Fibroblast of skin of right biceps (primary cell): ENCODE measurements at places on chromosomes 1 and 21.

- DNase-seq, result no peak
Observed at GRCh38 chr21:46151261-46151988, 4.0 kb downstream of the FTCD start.

GRCh38 chr1:1402072-1402900, 3.2 kb upstream of the CCNL2 start:
- peak; percentile 60 for DNase-seq

DNA sequence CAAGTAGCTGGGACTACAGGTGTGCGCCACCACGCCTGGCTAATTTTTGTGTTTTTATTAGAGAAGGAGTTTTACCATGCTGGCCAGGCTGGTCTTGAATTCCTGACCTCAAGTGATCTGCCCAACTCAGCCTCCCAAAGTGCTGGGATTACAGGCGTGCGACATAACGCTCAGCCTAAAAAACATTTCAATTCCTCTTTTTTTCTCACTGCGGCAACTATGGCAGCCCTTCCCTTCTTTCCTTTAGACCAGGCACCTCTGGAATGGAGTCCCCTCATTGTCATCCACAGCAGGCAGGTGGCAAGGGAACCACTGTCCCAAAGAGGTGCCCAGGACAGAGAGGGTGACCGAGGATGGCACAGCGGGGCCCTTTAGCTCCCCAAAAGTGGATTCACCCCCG, 14.1 kb downstream of the CEP104 start:
- no peak for DNase-seq

GRCh38 chr1:79726911-79727310, 720.4 kb upstream of the ADGRL4 start:
- DNase-seq, result no peak

DNA sequence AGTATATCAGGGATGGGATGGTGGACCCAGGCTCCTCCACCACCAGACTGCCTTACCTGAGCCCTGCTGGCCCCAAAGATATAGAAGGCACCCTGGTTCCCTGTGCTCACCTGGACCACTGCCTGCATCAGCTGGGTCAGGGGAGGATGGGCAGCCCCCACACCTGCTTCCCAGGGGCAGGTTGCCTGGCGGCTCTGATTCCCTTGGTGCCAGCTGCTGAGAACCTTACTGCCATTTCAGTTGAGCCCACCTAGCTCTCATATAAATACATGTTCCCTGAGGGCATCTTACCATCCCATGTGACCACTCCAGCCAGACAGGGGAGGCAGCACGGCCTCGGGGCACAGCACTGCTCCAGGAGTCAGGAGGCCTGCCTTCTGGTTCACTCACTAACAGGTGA, 24.4 kb downstream of the PSEN2 start:
- no peak for DNase-seq

DNA sequence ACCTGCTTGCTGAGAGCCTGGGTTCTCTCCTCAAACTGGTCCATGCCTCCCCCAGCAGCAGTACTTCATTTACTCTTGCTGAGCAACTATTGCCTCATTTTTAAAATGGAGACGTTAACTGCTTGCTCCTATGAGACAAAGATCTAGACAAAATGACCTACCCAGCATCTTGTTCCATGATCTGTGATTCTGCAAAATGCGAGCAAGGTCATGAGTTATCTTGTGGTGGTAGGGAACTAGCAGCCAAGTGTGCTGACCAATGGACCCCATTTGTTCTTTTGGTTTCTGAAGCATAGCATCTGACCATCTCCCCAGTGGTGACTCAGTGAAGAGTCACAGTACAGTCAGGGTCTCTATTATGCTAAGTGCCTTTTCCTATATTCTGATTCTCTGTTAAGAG, 40.4 kb downstream of the TBX15 start:
- peak; percentile 90 for DNase-seq

- no peak for DNase-seq
Observed at GRCh38 chr1:34684266-34684665, 70.6 kb upstream of the GJB5 start.

- DNase-seq, result no peak
Observed at GRCh38 chr1:57819893-57820292, 396.0 kb upstream of the DAB1 start.

DNA sequence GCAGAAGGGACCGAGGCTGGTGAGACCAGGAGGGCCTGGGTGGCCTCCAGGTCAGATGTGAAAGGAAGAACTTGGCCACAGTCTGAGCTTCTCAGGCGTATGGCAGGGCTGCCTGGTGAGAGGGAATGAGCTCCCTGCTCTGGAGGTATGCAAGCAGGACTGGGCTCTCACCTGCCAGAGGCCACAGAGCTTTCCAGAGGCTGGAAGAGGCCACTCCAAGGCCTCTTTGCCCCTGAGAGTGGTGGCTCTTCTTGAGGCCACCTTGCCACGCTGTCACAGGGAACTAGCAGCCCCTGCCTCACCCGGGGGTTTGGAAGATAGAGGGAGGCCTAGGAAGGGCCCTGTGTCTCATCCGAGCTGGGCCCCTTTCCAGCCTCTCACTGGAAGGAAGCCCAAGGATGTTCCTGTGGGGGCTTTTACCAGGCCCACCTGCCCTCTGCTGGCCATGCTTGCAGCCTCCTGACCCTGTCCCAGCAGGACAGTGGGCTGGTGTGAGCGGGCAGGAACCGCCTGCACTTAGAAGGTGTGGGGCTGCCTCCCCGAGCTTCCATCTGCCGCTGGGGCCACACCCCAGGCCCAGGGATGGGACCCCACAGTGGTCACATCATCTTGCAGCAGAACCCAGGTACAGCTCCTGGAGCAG, 10.0 kb downstream of the PCSK9 start:
- DNase-seq, result no peak

DNA sequence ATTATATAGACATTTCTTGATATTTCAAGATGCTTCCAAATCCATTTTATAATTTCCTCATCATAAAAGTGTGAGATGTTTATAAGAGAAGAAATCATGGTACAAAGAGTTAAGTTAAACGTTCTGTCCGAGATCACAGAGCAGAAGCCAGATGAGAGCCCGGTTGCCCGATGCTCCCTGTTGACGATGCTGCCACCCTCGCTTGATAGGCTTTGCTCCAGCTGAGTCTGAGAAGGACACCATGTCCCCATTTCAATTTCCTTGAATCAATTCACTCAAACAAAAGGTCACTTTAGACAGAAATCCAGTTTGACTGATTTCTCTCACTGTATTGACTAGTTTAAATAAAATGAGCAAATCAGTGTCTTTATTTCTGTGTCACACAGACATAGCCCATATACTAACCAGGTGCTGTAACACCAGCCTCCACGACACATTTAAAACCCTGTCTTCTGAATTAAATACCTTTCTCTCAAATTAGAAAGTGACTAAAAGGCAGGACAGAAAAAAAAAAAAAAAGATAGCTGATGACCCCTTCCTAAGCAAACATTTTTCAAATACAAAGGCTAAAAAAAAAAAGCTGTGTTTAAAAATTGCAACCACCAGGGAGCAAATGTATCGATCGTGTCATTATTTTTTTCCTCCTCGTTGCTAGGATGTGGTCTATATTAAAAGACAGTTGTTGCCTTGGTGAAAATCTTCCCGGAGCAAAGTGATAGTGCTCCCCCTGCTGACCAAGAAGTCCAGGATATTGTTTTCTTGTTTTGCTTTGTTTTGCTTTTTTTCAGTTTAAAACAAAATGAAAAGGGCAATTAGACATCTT, 35.2 kb downstream of the DNASE2B start:
- DNase-seq, result peak; percentile 70

GRCh38 chr1:53339736-53340635, 12.1 kb upstream of the LRP8 start:
- no peak for DNase-seq

- no peak for DNase-seq
Observed at GRCh38 chr1:229848752-229849677, 218.0 kb upstream of the GALNT2 start.

- peak; percentile 25 for DNase-seq
Observed at GRCh38 chr1:209241487-209241886, 342.0 kb upstream of the CAMK1G start.

DNA sequence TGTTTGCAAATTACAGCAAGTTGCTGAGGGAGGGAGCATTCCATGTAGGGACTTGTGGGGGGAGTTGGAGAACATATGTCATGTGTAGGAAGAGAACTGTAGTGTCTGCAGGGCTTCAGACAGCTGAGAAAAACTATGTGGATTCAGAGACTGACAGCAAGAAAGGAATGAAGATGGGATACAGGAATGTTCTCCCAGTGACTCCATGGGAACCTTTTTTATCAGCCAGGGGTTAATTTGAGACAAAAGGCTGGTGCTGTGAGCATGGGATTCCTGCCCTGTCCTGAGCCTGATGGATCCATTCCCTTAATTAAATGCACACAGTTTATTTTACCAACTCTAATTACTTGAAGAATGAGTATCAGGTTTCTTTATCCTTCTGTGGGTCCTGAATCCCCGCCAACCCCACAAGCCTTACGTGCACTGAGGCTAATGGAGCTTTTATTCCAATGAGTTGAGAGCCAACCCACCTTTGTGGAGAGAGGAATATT, 26.5 kb upstream of the PLXNA2 start:
- DNase-seq, result peak; percentile 55

GRCh38 chr1:119139857-119140176, 636 bp downstream of the WARS2 start:
- DNase-seq, result no peak

GRCh38 chr1:87513255-87513654, 184.6 kb downstream of the LMO4 start:
- peak; percentile 60 for DNase-seq

- peak; percentile 12 for DNase-seq
Observed at GRCh38 chr1:147853391-147853790, 49.2 kb upstream of the GJA8 start.

GRCh38 chr1:7489586-7489985, 281.5 kb upstream of the VAMP3 start:
- DNase-seq, result no peak

DNA sequence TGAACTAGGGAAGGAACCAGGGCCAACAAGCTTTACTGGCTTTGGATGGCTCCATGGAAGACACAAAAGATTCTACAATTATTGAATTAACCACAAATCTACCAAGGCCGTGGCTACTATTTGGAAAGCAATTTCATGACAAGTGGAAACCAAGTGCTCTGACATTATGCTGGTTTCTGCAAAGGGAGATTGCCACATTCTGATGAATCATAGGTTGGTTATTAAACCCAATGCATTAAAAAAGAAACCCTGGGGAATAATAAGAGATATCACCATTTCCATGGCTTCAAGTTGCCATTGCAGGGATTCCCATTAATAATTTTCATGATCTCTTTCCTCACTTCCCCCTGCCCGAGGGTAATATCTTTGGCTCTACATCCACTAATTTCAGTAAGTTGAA, 359.2 kb upstream of the NCAM2 start:
- DNase-seq, result peak; percentile 64

DNA sequence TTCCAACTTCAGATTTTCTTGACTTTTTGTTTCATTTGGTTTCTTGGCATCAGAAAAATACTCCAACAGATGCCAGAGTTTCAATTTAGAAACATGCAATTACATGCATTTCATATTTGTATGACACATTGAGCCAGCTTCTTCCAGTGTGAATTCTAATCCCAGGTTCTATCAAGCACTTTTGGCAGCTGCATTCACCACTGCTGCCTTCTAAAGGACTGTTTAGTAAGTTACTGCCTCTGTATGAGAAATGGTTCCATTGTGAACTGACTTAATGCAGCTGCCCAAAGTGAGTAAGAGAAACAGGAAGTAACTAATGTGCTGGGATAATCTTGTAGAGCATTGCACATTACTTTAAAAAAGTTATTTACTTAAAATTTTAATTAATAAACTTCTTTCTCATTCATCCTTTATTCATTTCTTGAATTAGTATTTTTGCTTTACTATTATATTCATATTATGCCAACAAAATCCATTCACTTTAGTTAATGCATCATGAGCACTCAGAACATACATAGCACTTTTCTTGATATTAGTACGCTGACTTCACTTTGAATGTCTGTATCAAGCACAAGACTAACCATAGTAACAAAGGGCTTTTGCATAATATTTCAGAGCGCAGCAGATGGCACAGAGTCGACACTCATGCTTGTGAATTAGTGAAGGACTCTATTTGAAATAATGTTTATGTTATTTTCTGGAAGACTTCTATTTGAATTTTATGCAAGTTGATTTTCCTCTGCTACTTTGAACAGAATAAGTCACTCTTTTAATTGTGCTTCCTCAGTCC, 9.8 kb downstream of the RGS18 start:
- DNase-seq, result peak; percentile 22

DNA sequence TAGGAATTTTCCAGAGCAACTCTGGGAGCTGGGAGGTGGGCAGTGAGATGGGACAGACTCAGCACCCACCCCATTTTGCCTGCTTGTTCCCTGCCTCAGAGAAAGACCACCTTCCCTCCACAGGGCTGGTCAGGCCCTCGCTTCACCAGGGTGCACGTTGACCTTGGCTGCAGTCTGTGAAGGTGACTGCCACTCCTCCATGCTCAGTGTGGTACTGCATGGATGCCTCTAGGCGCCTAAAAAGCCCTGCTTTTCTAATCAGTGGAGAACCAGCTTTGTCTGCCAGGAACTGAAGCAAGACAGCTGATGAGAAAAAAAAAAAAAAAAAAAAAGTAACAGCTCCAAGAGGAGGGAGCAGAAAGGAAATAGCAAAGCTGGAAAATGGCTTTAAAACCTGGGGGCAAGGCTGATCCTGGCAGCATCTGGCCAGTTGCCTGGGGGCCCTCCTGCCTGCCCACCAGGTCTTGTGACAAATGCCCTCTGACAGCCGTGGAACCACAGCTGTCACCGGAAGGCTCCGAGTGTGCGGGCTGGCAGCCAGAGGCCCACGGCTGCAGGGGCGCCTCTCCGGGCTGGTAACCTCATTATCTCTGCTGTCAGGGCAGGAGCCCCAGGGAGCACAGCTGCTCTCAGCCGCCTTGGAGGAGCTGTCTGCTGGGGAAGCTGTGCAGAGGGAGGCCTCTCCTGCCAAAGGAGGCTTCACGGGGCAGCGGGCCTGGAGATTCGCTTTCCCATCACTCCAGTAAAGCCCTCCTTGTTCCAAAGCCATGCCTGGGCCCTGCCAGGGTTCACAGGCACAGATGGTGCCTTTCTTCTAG, 13.7 kb downstream of the KIAA1614 start:
- peak; percentile 28 for DNase-seq

DNA sequence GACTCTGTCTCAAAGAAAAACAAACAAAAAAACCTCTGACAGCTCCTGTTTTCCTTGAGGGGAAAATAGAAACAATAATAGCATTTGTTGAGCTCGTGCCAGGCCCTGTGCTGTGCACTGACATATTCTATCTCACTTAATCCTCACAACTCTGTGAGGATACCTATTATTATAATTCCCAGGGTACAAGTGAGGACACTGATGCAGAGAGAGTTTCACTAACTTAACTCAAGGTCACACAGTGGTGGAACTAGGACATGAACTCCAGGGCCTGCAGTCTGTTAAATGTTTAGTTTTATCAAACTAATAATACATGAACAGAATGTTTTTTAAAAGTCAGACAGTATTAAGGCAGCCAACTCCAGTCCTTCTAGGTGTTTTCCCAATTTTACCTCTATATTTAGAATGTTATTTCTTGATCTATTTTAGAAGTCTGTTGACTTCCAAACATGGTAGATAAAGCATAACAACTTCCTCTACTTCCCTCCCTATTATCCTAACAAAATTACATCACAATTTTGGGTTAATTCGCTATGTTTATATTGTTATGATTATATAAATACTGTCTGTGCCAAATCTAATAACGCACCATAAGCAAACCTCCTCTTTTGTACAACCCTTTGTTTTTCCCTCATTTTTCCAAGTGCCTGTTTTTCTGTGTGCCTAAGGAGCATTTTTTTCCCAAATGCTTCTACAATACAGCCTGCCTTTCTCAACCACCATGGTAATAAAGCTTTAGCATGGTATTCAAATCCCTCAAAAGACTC, 4.9 kb downstream of the FNDC5 start:
- DNase-seq, result no peak

GRCh38 chr21:41358193-41359166, 3.3 kb upstream of the MX2 start:
- DNase-seq, result no peak

GRCh38 chr1:43068911-43069310, 103.2 kb downstream of the EBNA1BP2 start:
- DNase-seq, result no peak
